ENCODE measurements at places on chromosomes 1 and 21.

DNA sequence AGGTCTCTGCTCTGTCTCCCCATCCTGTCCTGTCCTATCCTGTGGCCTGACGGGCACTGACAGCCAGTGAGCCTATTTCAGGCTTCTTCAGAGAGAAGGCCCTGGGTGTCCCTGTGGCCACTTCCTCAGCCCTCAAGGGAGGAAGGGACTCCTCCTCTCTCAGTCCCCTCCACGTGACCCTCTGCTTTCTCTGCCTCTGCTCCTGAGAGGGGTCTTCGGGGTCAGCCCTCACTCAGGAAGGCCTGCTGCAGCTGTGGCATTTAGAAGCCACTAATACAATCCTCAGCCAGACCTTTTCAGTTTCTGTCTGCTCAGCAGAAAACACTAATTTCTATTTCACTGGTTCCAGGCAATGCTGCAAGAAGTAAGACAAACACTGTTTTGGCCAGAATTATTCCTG, 43.6 kb upstream of the ETV3 start:
- DNase-seq, result no peak

GRCh38 chr1:36035154-36035553, 48.7 kb upstream of the TEKT2 start:
- DNase-seq, result no peak

DNA sequence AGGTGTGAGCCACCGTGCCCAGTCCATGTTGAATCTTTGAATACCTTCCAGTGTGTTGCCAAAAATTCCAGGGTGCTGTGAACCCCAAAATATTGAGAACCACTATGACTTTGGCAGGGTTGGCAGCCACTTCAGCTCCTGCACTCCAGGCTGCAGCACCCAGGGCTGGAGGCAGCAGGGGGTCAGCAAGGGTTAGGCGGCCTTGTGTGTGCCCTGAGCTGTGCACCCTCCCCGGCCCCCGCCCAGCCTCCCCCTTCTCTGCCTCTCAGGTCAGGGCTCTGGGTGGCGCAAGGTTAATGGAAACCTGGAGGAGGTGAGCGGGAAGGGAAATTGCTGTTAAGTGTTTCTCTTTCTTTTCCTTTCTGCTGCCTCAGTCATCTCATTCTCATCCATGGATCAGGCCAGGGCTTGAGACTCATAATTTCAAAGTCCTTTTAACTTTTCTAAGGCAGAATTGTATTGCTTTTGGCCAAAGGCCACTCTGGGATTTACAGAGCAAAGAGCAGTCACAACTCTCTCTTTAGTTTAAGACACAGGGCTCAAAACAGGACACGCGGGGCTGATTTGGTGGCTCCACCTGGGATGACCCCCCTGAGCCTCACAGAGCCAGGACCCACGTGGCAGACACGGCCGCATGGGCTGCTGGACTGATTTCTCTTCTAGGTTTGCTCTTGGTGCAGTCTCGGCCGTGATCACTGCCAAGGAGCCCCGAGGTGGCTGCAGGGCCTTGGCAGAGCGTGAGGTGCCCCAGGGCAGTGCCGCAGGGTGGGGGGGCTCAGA, 212.3 kb downstream of the PTPRU start:
- DNase-seq, result no peak

DNA sequence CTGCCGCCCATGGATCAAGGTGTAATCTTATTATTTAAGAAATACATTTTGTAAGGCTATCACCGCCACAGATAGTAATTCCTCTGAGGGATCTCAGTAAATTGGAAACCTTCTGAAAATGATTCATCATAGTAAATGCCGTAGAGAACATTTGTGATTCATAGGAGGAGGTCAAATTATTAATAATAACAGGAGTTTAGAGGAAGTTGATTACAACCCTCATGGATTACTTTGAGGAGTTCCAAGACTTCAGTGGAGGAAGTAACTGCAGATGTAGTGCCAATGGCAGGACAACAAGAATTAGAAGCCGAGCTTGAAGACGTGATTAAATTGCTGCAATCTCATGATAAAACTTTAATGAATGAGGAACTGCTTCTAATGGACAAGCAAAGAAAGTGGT, 280.1 kb downstream of the PTPRC start:
- no peak for DNase-seq

DNA sequence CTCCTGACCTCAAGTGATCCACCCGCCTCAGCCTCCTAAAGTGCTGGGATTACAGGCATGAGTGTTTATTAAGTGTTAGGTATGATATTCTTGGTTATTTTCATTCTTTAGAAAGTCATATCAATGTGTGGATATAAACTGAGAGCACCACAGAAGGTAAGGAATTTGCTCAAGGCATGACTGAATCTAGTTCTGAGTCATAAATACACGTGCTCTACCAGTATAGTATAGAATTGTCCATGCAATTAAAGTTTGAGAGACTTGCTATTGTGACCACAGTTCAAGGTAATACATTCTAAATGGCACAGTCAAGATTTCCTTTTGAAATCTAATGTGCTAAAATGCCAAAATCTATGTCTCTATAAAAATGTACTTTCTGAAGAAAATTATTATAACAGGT, 401.1 kb upstream of the CHRM3 start:
- no peak for DNase-seq

GRCh38 chr1:54207287-54207686, 7.3 kb downstream of the MRPL37 start:
- no peak for DNase-seq

- DNase-seq, result peak; percentile 59
Measured at GRCh38 chr1:89821322-89822108, 683 bp downstream of the LRRC8D start.

DNA sequence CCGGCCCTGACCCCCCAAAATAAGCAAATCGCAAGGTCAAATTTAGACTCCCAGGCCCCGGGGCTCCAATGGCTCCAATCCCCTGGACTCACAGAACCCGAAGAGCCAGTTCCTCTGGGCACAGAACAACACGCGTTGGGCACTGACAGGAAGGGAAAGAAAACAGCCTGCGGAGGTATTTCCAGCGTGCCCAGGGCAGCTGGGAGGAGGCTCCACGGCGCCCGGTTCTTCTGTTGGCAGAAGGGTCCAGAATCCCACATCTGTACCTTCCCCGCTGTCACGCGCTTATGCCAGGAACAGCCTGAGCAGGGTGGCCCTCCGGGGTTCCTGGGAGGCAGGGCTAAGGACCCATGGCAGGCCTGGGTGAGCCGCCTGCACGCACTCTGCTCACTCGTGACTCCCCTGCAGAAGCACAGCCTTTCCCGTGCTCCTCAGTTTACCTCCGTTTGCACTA, 85.5 kb downstream of the RIPK4 start:
- DNase-seq, result no peak

- no peak for DNase-seq
Measured at GRCh38 chr1:26579681-26580111, 50.1 kb downstream of the RPS6KA1 start.

GRCh38 chr1:177571485-177572076, 398.3 kb downstream of the SEC16B start:
- DNase-seq, result no peak

DNA sequence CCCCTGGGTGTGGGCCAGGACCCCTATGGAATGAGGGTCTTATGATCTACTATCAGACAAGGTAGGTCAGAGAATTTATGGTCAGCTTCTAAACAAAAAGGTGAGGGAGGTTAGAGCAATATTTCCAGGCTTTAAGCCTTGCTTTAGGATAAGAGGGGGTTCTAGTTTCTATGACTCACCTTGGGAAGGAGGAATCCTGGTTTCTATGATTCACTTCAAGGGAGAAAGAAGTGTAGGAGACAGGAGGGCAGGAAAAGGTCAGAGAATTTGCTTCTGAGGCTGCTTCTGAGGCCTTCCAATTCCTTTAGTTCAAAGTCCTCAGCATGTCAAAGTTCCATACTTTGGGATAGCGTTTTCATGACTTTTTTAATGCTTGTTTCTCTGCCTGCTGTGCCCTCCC, 35.2 kb downstream of the RGL1 start:
- DNase-seq, result no peak

DNA sequence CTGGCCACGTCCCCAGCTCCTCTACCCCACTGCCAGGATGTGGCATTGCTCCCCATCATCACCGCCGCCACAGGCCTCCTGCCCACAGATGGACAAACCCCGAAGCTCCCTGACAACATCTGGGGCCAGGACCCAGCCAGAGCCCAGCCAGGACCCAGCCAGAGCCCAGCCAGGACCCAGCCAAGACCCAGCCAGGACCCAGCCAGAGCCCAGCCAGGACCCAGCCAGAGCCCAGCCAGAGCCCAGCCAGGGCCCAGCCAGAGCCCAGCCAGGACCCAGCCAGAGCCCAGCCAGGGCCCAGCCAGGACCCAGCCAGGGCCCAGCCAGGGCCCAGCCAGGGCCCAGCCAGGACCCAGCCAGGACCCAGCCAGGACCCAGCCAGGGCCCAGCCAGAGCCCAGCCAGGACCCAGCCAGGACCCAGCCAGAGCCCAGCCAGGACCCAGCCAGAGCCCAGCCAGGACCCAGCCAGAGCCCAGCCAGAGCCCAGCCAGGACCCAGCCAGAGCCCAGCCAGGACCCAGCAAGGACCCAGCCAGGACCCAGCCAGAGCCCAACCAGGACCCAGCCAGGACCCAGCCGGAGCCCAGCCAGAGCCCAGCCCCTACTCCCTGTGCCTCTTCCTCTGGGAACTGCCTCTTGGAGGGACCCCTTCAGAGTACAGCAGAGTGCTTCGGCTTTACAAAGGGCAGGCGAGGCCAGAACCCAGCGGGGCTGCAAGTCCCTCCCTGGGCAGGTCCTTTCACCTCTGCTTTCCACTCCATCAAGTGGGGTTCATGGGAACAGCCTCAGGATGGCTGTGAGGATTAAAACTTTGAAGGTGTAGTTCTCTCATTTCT, 43.7 kb downstream of the DISP3 start:
- DNase-seq, result no peak

DNA sequence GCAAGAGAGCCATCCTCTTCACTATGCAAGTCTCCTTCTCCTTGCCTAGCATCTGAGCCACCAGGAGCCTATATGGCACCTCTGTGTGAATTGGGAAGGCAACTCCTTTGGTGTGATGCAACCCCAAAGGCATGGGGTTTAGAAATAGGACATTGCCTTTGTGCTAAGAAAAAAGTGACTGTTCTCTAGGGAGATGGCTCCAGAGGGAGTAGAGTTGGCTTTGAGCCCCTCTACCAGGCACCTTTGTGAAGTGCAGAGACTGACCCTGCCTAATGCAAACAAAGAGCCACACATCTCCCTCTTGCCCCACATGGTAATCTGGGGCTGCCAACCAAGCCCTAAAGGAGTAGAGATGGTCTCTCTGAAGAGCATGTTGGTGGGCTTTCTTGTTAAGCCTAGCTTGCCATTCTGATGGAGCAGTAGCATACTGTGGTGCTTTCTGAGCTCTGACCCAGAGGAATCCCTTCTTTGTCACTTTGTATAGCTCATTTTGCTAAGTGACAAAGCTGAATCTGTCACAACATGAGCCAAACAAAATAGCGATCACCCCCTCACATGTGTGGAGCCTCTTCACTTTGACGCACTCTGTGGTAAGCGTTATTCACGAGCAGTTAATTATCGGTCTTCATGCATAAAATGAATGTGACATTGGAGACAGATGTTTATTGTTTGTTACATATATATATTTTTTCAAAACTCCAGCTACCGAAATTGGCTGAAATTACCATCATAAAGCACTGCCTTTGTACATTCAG, 74.4 kb downstream of the RWDD3 start:
- no peak for DNase-seq

- no peak for DNase-seq
Measured at GRCh38 chr1:90959352-90960206, 62.3 kb downstream of the ZNF644 start.

GRCh38 chr1:79161077-79161476, 154.5 kb upstream of the ADGRL4 start:
- DNase-seq, result no peak

- DNase-seq, result no peak
Measured at GRCh38 chr1:156664046-156664766, 13.0 kb downstream of the NES start.

- no peak for DNase-seq
Measured at GRCh38 chr1:96360036-96360795, 361.4 kb upstream of the PTBP2 start.

DNA sequence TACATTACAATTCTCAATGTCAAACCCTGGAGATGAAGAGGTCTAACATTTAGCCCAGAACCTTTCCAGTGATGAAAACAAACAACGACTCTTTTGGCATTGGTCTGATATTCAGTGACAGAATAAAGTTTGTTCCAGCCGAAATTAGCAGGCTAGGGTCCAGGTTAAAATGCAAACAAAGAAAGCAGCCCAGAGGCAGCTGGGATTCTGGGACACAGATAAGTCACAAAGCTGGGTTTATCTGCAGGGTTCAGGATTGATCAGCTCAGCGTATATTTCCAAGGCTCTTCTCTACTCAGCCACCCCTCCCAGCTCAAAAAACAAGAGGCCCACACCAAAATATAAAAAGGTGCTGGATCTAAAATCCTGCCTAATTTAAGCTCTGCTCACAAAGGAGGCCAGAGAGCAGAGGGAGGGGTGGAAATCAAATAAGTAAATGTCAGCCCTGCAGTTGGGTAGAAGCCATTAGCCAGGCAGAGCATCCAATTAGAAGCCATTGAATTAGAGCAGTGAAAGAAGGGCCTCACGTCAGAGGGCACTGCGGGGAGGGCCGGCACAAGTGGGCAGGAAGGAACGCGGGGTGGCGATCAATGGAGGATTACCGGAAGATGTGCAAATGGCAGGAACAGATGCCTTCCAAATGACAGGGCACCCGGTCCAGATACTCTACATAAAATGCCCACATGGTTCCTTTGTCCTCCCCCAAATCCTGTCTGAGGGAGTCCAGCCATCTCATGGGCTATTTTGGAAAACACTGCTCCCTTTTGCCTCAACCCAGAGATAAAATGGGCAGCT, 3.2 kb upstream of the KLHDC8A start:
- DNase-seq, result no peak

DNA sequence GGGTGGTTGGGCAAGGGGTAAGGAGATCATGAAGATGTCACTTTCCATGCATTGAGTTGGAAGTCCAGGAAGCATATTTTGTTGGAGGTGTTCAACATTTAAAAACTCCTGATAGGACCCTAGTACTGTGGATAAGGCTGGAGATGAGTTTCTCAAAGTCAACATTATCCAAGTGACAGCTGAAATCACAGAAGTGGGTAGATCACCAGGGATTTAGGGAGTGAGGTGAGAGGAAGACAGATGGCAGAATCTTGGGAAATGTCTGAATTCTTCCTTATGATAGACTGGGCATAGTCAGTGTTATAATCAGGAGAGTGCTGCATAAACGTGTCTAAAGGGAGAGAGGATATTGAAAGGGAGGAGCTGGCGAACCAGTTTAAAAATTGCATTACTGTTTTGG, 5.3 kb upstream of the RASAL2 start:
- no peak for DNase-seq

DNA sequence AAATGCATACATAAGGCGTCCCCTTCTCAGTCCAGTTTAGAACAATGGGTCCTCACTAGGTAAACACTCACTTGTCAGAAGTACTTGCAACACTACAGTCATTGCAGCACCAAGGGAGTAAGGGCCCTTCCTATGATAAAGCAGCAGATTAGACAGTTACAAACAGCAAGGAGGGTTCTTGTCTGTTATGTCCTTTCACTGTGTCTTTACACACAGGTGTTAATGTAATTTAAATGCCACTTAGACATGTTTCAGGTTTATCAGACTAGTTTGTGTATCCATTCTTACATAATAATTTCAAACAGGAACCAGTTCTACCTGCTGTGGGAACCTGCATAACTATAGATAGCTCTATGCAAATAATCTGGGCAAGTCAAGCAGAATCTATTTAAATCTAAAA, 105.6 kb upstream of the USH2A start:
- no peak for DNase-seq

- no peak for DNase-seq
Measured at GRCh38 chr1:47853059-47853458, 144.1 kb downstream of the TRABD2B start.

GRCh38 chr1:50568782-50569181, 145.5 kb upstream of the DMRTA2 start:
- DNase-seq, result no peak
